ENCODE measurements at places on chromosomes 13 and 19. TPM values are rescaled to one million over a fixed set of nuclear protein-coding genes. Genes with fewer than 3 reads are reported as not detected.

GRCh38 chr19:18419699-18420460 is 682 bp downstream of the SSBP4 start:
- DNase-seq = peak; percentile 69
- H3K36me3 ChIP-seq = peaks cover 1% of the 10 kb centered on the region
- H3K27ac ChIP-seq = peak overlapping the region; percentile 87
- peaks cover 17% of the 10 kb centered on the region for H3K27me3 ChIP-seq
- peak overlapping the region; percentile 96 for H3K4me3 ChIP-seq

Gene CYP2F1
- total RNA-seq = not detected

- H3K27ac ChIP-seq = no peak overlapping the region
- no peaks in the 10 kb centered on the region for H3K4me1 ChIP-seq
- no peak for DNase-seq
- peaks cover 3% of the 10 kb centered on the region for H3K36me3 ChIP-seq
These were observed 10.5 kb upstream of the ZNF112 start for GRCh38 chr19:44367024-44367423.

- H3K4me1 ChIP-seq = no peaks in the 10 kb centered on the region
- H3K4me3 ChIP-seq = no peak overlapping the region
- no peaks in the 10 kb centered on the region for H3K27me3 ChIP-seq
- no peak overlapping the region for H3K27ac ChIP-seq
- DNase-seq = no peak
These were observed 1022.0 kb downstream of the EFNB2 start for GRCh38 chr13:105513448-105513847.

- H3K27me3 ChIP-seq = peaks cover 19% of the 10 kb centered on the region
- H3K36me3 ChIP-seq = no peaks in the 10 kb centered on the region
- no peak for DNase-seq
These were observed 2.7 kb downstream of the HAMP start for GRCh38 chr19:35285095-35285449.

DNA sequence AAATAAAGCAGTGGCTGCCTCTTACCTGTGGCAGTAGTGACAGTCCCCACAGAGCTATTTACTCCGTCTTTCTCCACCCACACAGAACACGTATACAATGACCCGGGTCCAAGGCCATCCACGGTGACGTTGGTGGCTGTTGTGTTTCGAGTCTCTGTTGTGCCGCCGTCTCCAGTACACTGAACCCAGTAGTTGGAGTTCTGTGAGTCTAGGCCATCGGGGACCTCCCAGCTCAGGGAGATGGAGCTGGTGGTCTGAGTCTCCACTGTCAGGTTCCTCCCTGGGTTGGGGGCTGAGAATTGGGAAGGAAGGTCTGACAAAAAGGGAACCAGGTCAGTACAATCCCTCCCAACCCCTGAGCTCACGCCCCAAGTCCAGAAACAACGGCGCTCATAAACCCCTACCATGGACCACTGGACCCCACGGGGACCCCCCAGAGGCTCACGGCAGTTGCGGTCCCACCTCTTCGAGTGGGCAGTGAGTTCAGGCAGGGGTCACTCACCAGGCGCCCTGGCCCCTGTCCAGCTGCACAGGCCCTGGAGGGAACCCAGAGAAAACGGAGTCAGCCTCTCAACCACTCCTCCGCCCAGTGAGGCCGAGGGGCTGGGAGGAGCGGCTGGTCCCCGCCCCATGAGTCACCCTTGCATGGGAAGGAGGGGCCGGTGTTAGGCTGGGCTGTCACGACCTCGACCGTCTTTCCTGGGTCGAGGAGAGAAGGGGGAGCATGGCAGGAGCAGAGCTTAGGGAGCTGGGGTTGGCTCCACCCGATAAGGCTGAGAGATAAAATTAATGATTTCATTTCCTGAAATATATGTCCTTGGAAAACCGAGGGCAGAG is 2.4 kb downstream of the PTPRH start:
- peaks cover 2% of the 10 kb centered on the region for H3K4me1 ChIP-seq
- peak overlapping the region; percentile 23 for H3K27ac ChIP-seq
- DNase-seq = peak; percentile 64
- no peak overlapping the region for H3K4me3 ChIP-seq
- no peaks in the 10 kb centered on the region for H3K36me3 ChIP-seq
- peaks cover 30% of the 10 kb centered on the region for H3K27me3 ChIP-seq

Gene BORCS8
- 17.8 TPM for total RNA-seq

DNA sequence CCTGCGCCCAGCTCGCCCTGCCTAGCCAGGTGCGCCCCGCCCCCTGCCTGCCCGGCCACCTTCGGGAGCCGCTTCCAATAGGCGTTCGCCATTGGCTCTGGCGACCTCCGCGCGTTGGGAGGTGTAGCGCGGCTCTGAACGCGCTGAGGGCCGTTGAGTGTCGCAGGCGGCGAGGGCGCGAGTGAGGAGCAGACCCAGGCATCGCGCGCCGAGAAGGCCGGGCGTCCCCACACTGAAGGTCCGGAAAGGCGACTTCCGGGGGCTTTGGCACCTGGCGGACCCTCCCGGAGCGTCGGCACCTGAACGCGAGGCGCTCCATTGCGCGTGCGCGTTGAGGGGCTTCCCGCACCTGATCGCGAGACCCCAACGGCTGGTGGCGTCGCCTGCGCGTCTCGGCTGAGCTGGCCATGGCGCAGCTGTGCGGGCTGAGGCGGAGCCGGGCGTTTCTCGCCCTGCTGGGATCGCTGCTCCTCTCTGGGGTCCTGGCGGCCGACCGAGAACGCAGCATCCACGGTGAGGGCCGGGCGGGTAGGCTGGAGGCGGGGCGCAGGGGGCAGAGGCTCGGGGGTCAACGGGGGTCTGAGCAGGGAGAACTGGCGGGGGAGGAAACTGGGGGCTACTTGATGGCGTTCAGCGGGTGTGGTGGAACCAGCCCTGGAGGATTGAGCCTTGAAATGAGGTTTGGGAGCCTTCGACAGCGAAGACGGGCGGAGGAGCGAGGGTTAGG is at the start of gene SPINT2:
SPINT2 (plus strand) TSS at position 88 of the 727 bp plus-strand sequence; CDS start at position 408, 320 bp downstream.
- DNase-seq = peak; percentile 59
- no peaks in the 10 kb centered on the region for H3K36me3 ChIP-seq
- no peaks in the 10 kb centered on the region for H3K27me3 ChIP-seq
- peak within 1 kb of the TSS; percentile 79 for H3K4me3 ChIP-seq
- peak within 1 kb of the TSS; percentile 96 for H3K27ac ChIP-seq

Gene KIR2DL1
- not detected for total RNA-seq

DNA sequence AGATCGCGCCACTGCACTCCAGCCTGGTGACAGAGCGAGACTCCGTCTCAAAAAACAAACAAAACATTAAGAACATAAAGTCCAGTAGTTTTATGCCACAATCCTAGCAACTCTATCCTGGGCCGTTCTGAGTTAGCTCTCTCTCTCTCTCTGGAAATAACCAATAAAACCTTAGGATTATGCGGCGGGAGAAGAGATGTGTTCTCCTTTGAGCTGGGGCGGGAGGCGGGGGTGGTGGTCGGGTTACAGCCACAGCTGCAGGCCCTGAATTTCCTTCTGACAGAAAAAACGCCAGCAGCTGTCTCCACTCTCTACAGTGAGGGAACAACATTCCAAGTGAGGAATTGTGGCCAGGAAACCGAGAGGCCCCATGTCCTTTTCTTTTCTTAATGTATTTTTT is 9.1 kb upstream of the PNMA8A start:
- no peak overlapping the region for H3K4me3 ChIP-seq
- DNase-seq = no peak
- peaks cover 4% of the 10 kb centered on the region for H3K4me1 ChIP-seq
- no peak overlapping the region for H3K27ac ChIP-seq
- H3K36me3 ChIP-seq = no peaks in the 10 kb centered on the region

DNA sequence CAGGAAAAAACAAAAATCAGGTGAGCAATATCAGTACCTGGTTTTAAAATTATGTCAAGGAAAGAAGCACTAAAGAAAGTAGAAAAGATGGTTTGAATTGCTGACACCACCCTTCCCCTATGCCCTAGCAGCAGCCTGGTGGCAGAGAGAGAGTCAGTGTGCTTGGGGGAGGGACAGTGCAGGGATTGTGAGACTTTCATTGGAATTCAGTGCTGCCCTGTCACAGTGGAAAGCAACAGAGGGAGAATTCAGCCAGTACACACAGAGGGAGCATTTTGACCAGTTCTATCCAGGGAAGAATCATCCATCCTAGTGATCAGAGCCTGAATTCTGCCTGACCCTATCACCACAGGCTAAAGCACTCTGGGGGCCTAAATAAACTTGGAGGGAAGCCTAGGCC is 222.4 kb upstream of the PCDH17 start:
- H3K36me3 ChIP-seq = no peaks in the 10 kb centered on the region
- no peak for DNase-seq
- no peak overlapping the region for H3K4me3 ChIP-seq
- H3K27ac ChIP-seq = no peak overlapping the region
- H3K27me3 ChIP-seq = no peaks in the 10 kb centered on the region

Gene SIGLEC11
- not detected for total RNA-seq

DNA sequence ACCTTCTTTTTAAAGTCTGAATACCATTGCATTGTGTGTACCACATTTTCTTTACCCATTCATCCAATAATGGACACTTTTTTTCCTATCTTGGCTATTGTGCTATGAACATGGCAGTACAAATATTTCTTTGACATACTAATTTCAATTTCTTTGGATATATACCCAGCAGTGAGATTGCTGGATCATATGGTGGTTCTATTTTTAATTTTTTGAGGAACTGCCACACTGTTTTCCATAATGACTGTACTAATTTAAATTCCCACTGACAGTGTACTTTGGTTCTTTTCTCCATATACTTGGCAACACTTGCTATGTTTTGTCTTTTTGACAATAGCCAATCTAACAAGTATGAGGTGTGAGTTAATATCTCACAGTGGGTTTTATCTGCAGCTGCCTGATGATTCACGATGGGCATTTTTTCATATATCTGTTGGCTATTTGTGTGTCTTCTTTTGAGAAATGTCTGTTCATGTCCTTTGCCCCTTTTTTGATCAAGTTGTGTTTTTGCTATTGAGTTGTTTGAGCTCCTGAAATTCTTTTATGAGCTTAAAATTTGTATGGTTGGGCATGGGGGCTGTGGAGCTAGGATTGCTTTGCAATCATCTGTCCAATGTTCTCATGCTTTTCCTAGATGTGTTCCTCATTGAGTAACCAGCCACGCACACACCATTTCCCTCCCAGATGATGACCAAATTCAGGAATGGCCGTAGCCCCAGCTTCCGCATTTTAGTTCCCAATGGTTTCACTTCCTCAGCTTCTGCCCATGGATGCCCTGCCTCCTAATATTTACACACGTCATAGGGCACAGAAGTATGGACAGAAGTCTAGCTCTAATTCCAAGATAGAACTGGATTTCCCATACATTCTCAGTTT is 380.0 kb upstream of the SGCG start:
- no peaks in the 10 kb centered on the region for H3K4me1 ChIP-seq
- DNase-seq = no peak
- H3K27me3 ChIP-seq = peaks cover 14% of the 10 kb centered on the region

- no peaks in the 10 kb centered on the region for H3K27me3 ChIP-seq
- H3K36me3 ChIP-seq = peaks cover 27% of the 10 kb centered on the region
- DNase-seq = peak; percentile 7
- H3K4me3 ChIP-seq = no peak overlapping the region
- H3K4me1 ChIP-seq = peaks cover 43% of the 10 kb centered on the region
- H3K27ac ChIP-seq = peak overlapping the region; percentile 21
These were observed 2.6 kb downstream of the AP1M1 start for GRCh38 chr19:16200038-16201010.

GRCh38 chr19:1019980-1020867 is 699 bp downstream of the TMEM259 start:
- H3K4me3 ChIP-seq = peak overlapping the region; percentile 95
- peak; percentile 38 for DNase-seq
- peaks cover 46% of the 10 kb centered on the region for H3K4me1 ChIP-seq

Gene KCTD4
- not detected for total RNA-seq

DNA sequence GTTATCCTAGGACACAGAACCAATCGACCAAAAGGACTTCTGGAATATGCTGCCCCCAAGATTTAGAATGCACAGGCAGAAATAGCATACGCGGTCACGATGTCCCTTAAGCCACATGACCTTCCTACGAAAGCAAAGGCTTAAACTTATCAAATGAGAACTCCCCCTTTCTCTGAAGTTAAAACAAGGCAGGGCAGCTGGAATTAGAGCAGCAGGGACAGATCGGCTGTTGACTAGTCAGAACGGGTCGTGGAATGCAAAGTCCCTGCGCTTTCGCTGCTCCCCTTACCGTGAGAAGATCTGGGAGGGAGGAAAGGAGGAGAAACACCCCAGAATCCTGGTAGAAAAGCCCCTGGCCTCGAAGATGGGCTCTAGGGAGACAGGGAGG is 799 bp upstream of the USPL1 start:
- H3K27me3 ChIP-seq = no peaks in the 10 kb centered on the region

- H3K4me1 ChIP-seq = no peaks in the 10 kb centered on the region
- no peak overlapping the region for H3K4me3 ChIP-seq
- no peak for DNase-seq
- H3K27me3 ChIP-seq = no peaks in the 10 kb centered on the region
- no peaks in the 10 kb centered on the region for H3K36me3 ChIP-seq
- no peak overlapping the region for H3K27ac ChIP-seq
These were observed 699.0 kb upstream of the MIR17HG start for GRCh38 chr13:90648497-90648896.

DNA sequence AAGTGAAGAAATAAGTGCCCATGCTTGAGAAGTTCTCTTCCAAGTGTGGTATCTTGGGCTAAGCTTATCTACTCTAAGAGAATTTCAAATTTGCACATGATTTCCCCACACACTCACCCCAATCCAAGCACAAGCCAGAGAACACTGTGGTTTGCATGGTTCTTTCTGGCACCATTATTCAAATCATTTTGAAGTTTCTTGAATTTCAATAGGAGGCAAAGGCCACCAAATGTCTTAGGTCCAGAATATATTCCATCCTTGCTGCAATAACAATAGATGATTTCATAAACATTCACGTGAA is 359.7 kb downstream of the IRS2 start:
- H3K27me3 ChIP-seq = peaks cover 6% of the 10 kb centered on the region
- no peak for DNase-seq
- no peak overlapping the region for H3K27ac ChIP-seq
- peaks cover 6% of the 10 kb centered on the region for H3K4me1 ChIP-seq
- H3K36me3 ChIP-seq = no peaks in the 10 kb centered on the region
- no peak overlapping the region for H3K4me3 ChIP-seq

Gene STOML3
- not detected for total RNA-seq

DNA sequence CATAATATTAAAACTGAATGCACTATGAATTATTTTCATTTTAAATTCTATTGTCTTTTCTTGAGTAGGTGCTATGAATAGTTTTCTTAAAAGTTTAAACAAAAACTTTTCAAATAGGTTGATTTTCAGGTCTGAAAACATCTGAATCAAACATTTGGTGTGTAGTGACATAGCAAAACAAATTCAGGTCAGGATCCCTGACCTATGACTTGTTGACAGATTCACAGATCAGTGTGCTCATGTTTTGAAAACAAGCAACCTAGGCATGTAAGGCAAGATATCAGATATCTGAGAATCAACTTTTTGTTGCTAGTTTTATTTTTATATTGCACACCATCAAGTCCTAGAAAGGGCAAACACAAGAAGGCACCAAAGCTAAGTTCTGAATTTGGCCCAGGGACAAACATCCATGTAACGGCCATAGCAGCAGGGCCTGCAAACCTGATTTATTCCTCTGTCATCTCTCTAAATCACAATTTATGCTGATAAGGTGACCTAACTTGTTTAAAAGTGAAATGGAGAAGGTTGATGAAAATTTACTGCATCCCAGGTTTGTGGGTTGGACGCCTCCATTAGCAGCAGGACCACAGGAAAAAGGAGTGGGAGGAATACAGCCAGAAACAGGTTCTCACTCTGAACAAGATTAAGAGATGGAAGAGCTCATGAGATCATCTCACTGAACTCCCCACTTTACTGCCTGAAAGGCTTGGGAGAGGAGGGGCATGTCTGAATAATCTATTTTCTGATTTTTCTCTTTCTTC is 337.7 kb downstream of the KCNRG start:
- peaks cover 6% of the 10 kb centered on the region for H3K27me3 ChIP-seq
- no peak overlapping the region for H3K27ac ChIP-seq
- peaks cover 24% of the 10 kb centered on the region for H3K4me1 ChIP-seq
- H3K4me3 ChIP-seq = no peak overlapping the region

Gene FCAR
- not detected for total RNA-seq

All from activated CD4-positive, alpha-beta memory T cell treated with anti-CD3 and anti-CD28 coated beads for 36 hours (primary cell).